ENCODE measurements at places on chromosomes 2 and 18.

DNA sequence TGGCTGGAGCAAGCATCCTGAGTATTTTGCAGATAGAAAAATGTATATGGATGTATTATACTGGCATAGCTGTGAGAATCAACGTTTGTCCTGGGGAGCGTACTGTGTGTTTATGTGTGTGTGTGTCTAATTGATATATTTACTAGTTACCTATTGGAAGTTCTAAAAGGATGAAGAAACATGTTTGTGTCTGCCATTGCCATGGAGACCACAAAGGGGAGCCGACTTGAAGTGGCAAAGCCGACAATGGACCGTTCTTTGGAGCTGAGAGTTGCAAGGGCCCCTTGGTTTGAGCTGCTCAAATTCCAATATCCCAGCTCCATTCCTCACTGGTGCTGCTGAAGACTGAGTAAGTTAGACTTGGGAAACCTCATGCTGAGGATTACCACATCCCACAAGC lies 14.3 kb upstream of the SLC25A52 start:
- DNase-seq = no peak

GRCh38 chr2:173064151-173064805 lies 11.4 kb upstream of the MAP3K20 start:
- no peak for DNase-seq

- DNase-seq = no peak
These were observed 69.7 kb upstream of the CTDP1 start for GRCh38 chr18:79609841-79610281.

DNA sequence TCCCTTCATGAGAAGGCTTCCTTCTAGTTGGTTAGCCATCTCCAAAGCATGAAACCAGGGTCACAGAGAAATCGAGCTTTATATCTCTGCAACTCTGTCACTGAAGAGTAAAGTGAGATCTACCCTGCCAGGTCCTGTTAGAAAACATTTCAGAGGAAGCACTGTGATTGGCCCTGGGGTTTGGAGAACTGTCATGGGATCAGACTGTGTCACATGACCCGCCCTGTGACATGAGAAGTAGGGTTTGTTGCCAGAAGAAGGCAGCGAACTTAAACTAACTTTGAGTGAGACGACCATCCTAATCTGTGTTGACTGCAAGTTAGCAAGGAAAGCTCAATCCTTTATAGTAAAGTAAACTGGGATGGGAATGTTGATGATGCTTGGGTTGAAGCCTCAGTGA lies 55.5 kb downstream of the SLC9A2 start:
- DNase-seq = no peak

GRCh38 chr2:138298900-138299299 lies 202.7 kb upstream of the SPOPL start:
- DNase-seq = no peak

DNA sequence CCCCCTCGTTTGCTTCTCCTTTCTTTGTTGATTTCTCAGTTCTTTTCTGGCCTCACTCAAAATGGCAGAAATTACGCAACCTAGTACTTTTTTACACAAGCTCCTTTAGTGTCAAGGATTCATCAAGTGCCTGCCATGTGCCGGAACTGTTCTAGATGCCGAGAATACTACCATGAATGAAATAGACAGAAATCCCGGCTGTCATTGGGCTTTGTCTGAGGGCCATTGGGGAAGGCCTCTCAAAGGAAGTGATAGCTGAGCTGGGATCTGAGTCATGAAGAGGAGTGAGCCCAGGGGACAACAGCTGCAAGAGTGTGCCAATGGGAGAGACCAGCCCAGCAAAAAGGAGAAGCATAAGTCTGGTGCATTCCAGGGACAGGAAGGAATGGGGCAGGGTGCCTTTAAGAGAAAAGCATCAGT lies 34.3 kb upstream of the PPP1CB start:
- no peak for DNase-seq

DNA sequence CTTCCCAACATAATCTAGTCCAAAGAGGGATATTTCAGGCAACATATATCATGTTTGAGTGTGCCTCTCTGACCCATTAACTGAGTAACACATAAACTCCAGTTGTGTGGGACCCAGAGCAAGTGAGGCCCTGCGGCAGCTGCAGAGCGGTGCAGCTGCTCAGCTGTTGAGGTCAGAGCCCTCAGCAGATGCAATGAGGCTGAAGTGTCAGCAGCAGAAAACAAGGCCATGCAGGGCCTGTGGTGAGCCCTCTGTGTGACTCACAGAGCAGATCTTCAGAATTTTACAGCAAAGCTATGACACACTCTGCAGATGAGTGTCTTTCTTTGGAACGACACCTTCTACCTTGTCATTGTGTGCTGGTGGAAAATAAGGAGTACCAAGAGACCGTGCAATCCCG lies 168.5 kb downstream of the CBLN2 start:
- DNase-seq = no peak

- no peak for DNase-seq
These were observed 62.7 kb upstream of the REV1 start for GRCh38 chr2:99552529-99552928.

DNA sequence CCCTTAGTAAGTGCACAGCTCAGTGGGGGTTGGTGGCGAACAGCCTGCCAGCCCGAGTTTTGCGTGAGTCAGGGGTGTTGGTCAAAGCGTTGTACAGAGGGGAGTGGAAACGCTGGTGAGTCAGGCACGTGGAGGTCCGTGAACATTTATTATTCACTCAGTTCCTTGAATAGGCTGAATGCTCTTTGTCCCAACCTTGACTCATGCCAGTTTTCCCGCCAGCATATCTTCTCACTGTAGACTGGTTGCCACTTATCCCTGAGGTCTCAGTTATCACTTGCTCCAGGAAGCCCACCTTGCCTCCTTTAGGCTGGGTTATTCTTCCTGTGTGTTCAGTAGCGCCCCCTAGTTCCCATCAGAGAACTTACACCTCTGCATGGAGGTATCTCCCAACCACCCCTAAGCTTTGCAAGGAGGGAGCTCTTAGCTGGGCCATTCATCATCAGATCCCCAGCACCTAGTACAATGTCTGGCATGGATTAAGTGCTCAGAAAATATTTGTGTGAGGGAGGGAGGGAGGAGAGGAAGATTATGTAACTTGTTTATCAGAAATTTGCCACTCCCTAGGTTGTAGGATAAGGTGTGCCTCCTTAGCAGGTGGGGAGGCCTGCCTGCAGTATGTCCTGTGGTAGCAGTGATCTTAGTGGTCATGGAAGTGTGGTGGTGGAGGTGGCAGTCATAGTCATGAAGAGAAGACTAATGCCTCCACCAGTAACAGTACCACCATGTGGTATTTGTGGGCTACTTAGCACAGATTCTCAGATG lies 72.1 kb downstream of the CABLES1 start:
- no peak for DNase-seq

DNA sequence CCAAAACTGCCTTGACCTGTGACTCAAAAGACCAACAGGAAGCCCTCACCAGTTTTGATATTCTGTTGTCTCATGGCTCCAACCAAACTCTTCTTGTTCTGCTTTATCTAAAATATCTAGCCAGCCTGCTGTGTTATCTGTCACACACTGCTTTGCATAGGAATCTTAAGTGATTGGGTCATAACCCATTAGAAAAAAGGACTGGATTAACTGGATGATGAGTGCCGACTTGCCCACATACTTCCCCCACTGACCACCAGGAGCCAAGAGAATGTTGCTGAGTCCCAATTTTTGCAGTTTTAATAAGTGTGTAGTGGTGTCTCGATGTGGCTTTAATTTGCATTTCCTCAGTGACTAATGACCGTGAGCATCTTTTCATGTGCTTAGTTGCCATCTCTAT lies 6.5 kb downstream of the MOGAT1 start:
- no peak for DNase-seq

DNA sequence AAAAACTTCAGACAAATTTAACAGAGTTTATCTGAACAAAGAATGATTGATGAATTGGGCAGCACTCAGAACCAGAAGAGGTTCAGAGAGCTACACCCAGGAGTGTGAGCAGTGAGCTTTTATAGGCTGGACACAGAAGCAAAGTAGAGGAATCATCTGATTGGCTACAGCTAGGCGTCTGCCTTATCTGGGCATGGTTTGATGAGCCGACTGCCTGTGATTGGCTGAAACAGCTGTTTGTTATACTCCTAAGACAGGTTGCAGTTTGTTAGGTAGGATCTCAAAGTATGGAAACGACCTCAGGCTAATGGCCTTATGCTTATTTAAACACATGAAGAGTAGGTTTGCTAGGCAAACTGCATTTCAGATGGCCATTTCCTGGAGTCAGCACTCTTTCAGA lies 188.9 kb downstream of the MYO1B start:
- DNase-seq = no peak

DNA sequence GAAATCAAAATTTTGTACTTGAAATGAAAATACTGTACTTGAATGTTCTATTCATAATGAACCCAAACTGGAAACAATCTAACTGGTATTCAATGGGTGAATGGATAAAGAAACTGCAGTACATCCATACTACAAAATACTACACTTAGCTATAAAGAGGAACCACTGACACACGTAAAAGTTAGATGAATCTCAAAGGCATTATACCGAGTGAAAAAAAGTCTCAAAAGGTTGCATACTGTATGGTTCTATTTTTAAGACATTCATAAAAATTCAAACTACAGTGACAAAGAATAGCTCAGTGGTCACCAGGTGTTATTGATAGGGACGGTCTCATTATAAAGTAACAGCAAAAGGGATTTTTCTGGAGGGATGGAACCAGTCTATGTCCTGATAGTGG lies 41.1 kb downstream of the COBLL1 start:
- no peak for DNase-seq

- no peak for DNase-seq
These were observed 326.1 kb downstream of the ARHGAP15 start for GRCh38 chr2:143455317-143455716.

DNA sequence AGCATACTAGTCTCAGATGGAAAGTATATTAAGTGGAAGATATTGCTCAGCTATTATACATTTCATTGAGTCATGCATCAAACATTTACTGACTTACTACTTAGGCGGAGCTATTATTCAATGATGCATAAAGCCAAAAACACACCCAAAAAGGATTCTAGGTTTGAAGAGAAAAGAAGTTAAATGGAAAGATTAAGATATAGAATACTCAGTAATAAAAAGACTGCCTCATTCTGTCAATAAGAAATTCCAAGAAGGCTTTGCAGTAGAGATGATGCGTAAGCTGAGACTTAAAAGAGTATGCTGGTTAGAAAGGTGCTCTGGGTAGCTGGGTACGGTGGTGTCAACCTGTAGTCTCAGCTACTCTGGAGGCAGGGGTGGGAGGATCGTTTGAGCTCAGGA lies 27.6 kb downstream of the STK17B start:
- no peak for DNase-seq

DNA sequence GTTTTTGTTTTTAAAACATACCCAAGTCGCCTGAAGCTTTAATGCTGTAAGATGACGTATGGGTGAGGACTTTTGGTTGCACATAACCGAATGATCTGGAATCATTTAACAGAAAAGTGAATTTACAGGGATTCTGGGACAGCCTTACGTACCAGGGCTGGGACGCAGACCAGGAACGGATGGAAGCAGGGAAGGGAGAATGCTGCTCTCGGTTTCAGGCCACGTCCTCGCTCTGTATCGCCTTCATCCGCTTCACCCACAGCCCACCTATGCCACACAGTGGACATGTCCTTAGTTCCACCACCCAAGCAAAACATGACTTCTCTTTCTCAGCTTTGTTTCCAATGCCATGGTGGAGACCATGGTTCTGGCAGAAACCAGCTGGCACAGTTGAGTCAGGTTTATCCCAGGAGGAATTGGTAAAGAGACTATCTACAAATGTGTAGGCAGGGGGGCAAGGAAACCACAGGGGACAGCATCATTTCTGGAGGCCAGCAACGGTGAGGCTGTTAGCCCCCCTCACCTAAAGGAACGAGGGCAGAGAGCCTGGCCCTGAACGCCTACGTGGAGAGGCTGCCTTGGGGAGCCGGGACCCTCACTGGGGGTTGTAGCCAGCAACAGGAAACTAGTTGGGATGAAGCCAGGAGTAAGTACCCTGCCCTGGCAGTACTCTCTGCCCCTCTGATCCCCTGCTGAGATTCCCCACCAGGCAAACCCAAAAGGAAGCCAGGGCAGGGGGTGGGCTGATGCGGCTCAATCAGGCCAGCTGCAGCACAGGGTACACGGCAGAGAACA lies 132.5 kb downstream of the NDUFA10 start:
- no peak for DNase-seq

DNA sequence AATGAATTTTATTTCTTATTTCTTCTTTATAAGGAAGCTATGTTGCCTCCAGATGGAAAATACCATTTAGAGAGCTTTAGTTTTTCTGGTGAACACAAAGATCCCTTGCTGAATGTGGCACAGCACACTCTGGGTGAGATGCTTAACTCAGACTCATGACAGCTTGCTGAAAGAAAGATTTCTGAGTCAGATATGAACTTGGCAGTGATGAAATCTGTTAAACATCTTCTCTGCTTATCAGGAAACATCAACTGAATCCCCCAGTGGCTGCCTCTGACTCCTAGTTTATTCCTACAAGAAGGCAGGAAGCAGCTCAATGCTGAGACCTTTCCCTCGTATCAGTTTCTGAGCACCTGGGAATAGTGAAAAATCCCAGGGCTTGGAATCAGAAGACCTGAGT lies 162.8 kb downstream of the OSR1 start:
- DNase-seq = no peak

DNA sequence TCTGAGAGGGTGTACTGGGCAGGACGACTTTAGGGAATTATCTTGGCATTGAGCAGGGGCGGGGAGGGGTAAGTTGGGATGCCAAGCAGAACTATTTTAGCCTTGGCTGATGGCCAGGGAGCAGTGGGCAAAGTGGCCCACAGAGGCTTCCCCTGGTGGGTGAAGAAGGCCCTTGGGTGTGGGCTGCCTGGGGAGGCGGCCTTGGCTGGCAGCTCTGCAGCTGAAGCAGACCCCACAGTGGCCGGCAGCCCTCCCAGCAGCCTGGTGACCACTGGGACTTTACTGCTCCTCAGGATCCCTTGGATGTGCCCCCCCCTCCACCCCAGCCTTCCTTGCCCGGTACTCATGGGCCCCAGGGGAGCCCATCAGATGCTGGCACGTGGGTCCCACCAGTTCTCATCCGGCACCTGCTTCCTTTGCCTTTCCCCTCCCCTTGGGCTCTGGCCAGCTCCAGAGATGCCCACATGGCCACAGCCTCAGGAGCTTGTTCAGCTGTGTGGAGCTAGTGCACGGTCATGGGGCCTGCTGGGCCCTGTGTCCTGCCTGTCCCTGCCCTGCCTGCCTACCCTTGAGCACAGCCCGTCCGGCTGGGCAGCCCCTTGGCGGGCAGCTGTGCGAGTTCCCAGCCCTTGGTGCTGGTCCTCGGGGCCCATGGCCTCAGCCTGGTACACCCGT lies 122.1 kb upstream of the HS6ST1 start:
- no peak for DNase-seq

GRCh38 chr2:18299423-18300212 lies 260.8 kb downstream of the RDH14 start:
- DNase-seq = no peak

- DNase-seq = no peak
These were observed 65.3 kb downstream of the C1D start for GRCh38 chr2:67997528-67997900.

DNA sequence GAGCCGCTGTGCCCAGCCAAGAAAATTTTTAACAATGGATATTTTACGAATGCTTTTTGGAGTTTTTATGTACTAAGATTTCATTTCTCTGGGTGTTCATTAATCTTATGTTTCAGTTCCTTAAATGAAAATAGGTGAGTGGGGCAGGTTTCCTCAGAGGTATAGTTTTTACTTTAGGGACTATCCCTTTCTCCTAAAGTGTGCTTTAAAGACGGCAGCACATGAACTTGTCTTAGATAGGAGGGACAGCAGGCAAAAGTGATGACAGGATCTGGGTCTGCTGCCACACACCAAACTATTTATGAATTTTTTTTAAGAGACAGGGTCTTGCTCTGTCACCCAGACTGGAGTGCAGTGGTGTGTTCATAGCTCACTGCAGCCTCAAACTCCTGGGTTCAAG lies 8.0 kb upstream of the REL start:
- no peak for DNase-seq

GRCh38 chr18:4640349-4641012 lies 185.4 kb upstream of the DLGAP1 start:
- no peak for DNase-seq
